NCI-H187 (cell line): ENCODE measurements at places on chromosomes 1 and 21.
A peak's percentile ranks its signal among the peaks of the same experiment; 100 is the strongest.

DNA sequence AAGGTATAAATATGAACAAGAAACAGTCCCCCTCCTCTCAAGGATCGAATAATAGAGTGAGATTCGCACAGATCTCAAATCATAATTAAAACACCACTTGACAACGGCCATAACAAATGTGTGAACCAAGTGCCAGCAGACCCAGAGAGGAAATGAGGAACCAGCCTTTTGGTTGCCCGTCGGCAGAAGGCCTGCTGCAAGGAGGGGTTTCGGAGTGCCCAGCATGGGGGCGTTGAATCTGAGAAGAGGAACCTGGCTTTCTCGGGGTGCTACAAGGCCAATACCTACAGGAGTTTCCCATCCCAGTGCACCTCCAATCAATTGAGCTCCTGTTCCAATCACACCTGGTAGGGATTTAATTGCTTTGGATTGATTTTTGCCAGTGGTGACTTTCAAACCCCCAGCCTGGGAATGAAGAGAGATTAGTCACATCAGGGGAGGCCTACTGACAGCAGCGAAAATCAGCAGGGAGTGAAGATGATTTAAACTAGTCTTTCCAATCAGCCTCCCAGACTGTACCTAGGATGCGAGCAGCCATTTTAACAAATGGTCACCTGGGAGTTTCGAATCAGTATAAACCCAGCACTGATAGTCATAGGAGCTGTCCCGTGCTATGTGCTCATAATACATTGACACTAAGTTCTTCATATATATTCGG lies 263.8 kb downstream of the KAZN start:
- no peak for DNase-seq

- DNase-seq = no peak
These were observed 33.2 kb upstream of the KLF18 start for GRCh38 chr1:44174630-44175029.

DNA sequence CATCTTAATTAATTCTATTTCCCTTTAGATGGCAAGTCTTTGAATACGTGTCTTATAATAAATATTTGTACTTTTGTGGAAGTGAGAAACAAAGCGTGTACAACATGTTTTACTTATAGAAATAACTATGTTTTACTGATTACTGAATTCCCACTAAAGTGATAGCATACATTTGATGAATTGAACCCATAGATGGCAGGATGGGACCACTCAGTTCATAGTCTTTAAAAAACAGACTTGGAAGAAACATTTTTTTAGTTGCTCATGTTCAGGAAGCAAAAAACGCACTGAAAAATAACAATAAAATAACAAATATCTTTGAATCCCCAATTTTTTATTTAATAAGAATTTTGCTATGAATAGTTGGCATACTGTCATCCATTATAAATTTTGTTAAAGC lies 507.1 kb upstream of the ZRANB2 start:
- DNase-seq = no peak

DNA sequence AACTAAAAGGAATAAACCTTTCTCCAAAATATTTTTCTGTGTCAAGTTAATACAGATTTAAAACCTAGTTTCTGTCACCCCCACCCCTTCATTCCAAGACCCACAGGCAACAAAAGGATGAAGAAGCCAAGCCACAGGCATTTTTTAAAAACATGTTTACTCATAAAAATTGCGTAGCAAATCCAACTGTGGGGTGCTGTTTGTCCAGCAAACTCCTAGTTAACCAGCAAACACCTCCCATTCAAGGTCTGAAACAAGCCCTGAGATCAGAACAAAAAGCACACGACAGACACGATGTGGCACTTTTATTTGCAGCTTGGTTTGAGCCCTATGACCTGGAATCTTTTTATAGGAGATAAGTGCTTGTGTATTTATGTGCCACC lies 149.9 kb upstream of the CAMK1G start:
- DNase-seq = no peak

DNA sequence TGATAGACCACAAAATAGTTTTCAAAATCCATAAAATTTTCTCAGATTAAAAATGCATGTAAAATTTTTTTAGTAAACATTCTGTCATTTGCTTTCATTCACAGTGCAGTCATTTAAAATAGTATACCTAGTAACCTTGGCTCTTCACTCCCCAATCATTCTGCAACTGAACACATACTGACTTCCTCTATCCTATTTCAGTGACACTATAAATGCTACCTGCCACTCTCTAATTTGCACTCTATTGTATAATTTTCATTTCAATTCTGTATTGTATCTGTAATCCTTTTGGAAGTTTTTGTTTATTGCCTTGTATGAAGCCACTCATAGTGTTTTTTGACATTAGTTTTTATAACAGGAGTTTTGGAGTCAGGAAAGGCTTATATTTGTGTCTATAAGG lies 1029.1 kb upstream of the NCAM2 start:
- DNase-seq = no peak

GRCh38 chr1:14538335-14538734 lies 60.1 kb upstream of the KAZN start:
- no peak for DNase-seq

GRCh38 chr1:208535511-208535910 lies 291.3 kb upstream of the PLXNA2 start:
- DNase-seq = no peak

- DNase-seq = no peak
These were observed 5.7 kb downstream of the PARK7 start for GRCh38 chr1:7967196-7967595.

DNA sequence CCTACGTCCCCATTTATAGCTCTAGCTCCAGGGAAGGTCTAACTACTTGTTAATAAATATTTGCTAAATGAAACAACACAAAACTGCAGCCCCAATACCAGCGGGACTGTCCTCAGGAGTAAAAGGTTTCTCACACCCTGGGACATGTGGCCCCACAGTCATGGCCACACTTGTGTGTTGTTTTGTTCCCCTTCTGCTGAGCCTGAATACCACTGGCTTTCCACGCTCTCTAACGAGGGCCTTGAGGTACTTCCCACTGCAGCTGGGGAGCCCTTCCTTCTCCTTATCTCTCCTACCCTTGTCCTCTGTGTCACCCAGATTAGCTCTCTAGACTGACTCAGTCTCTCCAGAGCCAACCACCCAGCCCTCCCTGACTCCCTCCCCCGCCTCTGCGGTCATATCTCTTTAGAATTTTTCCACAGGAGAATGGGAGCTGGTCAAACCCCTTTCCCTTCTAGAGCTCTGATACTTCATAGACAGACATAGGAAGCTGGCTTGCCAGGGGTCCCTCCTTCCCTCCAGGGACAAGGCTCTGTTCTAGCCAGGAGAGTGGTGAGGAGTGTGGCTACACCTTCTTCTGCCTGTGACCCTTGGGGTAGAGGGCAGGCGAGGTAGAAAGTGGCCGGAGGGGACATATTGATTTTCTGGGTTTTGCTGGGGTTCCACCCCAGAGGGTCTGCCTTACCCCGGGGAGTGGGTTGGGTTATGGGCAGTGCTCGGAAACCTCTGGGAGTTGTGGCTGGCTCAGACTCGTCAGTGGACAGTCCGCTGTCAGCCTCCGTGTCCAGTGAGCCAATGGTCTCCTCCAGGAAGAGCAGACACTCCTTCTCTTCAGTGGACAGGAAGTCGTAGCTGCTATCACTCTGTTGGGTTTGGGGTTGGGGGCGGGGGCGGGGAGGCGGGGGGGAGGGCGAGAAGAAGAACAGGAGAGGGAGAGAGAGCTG lies 8.1 kb downstream of the C1orf116 start:
- DNase-seq = no peak

DNA sequence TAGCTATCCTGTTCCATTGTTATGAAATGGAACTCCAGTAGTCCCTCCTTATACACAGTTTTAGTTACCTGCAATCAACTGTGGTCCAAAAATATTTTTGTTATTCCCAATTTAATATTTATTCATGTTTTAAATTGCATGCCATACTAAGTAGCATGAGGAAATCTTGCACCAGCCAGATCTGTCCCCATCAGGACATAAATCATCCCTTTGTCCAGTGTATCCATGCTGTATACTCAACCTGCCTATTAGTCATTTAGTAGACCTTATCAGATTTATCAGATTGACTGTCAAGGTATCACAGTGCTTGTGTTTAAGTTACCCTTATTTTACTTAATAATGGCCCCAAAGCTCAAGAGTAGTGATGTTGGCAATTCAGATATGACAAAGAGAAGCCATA lies 207.9 kb upstream of the DMRTA2 start:
- no peak for DNase-seq

DNA sequence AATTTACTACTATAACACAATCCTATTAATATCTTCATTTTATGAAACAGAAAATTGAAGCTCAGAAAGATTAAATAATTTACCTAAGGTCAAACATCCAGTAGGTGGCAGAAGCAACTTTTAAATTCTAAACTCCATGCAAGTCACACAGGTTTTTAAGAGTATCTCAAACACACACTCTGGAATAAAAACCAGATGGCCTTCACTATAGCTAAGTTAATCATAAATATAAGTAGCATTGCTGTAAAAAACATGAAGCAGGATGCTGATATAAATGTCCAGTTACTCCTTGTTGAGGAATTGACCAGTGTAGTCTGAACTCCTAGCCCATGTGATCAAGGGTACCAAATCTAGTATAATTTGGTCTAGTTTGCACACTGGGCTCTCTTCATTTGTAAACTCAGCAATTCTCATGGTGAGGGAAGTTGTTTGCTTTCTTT lies 9.4 kb upstream of the FMO3 start:
- peak; percentile 74 for DNase-seq

DNA sequence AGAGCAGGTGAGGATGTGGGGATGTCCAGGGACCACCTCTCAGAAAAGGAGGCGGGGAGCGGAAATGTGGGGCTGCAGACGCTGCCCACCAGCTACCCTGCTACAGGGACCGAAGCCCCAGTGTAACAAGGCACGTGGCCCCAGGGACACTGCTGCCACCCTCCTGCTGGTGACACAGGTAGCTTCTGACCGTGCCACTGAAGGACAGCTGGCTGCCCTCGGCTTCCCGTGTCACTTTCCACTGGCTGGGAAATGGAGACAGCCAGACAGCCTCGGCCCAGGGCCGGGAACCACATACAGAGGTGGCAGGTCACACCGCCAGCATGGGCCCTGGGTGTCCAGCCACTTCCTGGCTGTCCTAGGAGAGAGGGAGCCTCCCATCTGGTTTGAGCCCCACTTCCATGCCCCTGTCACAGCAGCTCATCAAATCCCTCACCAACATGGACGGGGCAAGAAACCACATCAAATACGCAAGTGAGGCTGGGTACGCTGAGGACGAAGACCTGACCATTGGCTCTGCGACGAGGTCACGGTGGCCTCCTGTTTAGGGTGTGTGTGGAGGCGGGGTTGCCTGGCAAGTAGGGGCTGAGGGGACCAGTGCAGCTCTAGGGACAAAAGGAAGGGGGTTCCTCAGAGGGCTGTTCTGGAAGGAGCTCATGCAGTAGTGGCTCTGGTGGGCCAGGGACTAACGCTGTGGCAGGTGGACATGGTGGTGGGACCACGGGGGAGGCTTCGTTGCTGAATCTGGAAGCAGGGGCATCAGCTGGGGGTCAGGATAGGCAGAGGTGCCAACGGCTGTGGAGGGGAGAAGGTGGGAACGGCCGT lies 5.0 kb downstream of the PEX10 start:
- no peak for DNase-seq

- no peak for DNase-seq
These were observed 80.3 kb downstream of the RUNX3 start for GRCh38 chr1:24849672-24850295.

DNA sequence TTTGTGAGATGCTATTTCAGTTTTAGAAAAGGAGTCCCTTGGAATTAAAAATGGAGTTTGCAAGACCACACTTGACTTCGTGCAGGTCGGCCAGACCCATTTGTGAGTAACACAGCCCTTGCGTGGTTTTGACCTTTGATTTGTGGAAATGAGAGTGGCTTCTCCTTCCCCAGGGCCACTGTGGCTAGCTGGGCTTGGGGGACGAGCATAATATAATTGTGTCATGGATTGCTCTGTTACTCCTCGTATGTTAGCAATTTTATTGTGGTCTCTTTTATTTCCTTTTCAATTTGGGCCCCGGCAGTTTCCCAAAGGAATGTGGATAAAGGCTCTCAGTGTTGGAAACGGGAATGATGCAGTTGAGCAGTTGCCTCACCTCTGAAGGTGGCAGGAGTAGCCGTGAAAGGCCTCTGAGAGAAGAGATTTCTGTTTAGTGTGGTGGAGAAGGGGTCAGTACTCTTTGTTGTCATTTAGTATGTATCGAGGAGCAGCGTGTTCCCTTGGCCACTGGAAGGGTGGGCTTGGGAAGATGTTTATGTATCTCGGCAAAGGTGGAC lies 194.6 kb downstream of the PBX1 start:
- no peak for DNase-seq

- no peak for DNase-seq
These were observed 2.7 kb downstream of the MOB3C start for GRCh38 chr1:46613661-46614603.

GRCh38 chr1:40745176-40745575 lies 38.4 kb upstream of the KCNQ4 start:
- DNase-seq = no peak

GRCh38 chr1:55250399-55251075 lies 35.4 kb upstream of the USP24 start:
- DNase-seq = peak; percentile 1

DNA sequence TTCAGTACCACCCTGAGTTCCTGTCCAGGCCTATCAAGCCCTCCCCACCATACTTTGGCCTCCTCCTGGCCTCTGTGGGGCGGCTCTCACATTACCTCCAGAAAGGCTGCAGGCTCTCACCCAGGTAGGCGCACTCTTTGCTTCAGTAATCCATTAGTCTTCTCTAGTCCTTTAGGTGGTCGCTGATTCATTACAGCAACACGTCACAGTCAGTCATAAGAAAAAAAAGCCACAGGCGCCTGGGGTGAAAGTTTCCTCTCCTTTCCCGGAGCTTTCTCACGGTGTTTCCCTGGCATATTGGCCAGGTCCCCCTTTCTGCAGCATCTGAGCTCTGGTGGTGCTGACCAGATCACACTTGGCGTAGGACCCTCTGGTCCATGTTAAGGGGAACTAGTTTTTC lies 12.1 kb downstream of the SLFNL1 start:
- no peak for DNase-seq

- DNase-seq = no peak
These were observed 42.7 kb upstream of the GLIS1 start for GRCh38 chr1:53781654-53782053.

DNA sequence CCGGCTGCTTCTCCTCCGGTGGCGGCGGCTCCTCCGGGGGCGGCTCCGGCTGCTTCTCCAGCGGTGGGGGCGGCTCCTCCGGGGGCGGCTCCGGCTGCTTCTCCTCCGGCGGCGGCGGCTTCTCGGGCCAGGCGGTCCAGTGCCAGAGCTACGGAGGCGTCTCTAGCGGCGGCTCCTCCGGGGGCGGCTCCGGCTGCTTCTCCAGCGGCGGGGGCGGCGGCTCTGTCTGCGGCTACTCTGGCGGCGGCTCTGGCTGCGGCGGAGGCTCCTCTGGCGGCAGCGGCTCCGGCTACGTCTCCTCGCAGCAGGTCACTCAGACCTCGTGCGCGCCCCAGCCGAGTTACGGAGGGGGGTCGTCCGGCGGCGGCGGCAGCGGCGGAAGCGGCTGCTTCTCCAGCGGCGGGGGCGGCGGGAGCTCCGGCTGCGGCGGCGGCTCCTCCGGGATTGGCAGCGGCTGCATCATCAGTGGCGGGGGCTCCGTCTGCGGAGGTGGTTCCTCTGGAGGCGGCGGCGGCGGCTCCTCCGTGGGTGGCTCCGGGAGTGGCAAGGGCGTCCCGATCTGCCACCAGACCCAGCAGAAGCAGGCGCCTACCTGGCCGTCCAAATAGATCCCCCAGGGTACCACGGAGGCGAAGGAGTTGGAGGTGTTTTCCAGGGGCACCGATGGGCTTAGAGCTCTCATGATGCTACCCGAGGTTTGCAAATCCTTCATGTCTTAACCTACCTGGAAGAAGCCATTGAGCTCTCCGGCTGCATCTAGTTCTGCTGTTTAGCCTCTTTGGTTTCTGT lies 2.0 kb downstream of the LORICRIN start:
- DNase-seq = no peak
